ENCODE measurements at places on chromosomes 3 and 15.

- no peak for DNase-seq
Observed at GRCh38 chr3:83011481-83011880, 1250.0 kb upstream of the GBE1 start.

DNA sequence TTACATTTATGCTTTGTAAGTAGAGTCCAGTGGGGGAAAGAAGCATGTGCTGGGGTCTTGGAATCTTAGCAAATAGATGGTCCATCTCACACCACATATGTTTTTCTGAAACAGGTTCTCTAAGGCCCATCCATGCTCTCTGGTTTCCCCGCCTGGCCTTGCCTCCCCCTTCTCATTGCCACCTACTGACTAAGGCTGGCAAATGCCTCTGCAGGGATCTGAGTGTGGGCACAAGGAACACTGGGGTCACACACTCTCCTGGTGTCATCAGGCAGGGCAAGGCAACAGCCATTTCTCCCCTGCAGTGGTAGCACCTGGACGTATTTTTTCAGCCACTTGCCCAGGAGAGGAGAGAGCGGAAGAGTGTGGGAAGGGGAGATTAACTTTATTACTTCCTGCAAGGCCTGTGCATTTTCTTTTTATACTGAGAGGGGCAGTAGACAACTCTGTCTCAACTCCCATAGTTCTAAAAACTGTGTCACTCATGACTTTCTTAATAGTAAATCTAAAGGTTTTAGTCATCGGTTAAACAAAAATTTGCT, 804.2 kb upstream of the NECTIN3 start:
- no peak for DNase-seq

DNA sequence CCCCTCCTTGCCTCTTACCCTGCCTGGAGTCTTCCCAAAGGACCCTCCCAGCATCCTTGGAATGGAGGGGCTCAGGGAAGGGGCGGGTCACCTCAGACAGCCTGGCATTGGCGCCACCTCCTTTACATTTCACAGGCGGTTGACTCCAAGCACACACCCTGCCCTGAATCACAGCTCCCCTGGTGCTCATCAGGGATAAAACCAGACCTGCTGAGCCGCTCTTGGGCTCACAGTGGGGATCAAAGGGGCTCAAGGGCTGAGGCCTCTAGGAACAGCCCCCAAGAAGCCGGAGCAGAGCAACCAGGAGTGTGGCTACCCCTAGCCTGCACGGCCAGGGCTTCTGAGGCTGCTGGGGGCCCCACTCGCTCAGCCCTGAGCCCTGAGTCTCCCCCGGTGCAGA, 16.6 kb downstream of the LINGO1 start:
- no peak for DNase-seq

DNA sequence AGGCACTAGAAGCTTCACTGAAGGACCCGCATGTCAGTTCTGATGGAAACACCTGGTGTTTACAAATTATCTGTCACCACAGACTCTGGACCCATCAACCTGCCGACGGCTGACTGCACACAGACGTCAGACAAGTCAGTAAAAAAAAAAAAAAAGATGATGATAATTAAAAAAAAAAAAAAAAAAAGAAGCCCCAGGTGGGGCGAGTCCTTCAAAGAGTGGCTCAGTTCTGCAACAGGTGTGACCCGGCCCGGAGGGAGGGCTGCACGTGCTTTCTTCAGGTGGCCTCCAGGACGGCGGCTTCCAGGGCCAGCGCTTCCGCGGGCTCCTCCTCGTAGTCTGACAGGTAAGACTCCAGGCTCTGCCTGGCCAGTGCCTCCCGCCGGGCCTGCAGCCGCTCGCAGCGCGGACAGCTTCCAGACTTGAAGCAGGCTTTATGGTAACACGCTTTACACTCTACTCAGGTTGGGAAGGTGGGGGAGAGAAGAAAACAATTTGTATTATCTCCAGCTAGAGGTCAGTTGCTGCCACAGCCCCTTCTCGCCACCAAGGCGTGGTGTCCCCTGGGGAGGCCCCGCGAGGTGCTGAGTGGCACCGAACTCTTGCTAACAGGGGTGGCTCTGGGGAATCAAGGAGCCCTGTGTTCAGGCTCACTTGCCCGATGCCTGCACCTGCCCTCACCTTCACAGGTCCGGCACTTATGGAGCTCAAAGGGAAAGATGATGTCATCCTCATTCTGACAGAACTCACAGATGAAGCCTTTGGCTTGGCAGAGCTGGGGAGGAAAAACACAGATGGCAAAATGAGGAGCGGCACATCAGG, 61.8 kb downstream of the RUBCN start:
- no peak for DNase-seq

DNA sequence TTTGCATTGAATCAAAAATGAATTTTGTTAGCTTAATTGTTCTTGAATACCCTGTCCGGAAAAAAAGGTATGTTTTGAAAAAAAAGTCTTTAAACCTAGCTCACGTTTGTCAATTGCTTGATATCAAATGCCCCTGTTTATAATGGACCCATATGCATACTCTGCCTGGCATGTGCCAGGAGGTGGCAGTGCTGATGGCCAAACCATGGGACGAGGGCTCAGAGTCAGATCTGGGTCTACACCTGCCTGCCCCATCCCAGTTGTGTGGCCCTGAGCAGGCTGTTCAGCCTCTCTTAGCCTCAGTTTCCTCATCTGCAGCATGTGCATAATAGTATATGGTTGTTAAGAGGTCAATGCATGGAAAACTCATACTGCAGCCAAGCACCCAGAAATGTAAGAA, 38.8 kb downstream of the PRKCD start:
- no peak for DNase-seq

All from activated CD4-positive, alpha-beta T cell treated with anti-CD3 and anti-CD28 coated beads, Interleukin-10, Interleukin-2, amounts not matched to agents 100 ng/mL and 50 ng/mL, durations not matched to agents 16 hours and 8 hours (primary cell).